ENCODE measurements at places on chromosomes 16 and 17. TPM values are rescaled to one million over a fixed set of nuclear protein-coding genes. Genes with fewer than 3 reads are reported as not detected.
A peak's percentile ranks its signal among the peaks of the same experiment; 100 is the strongest.

DNA sequence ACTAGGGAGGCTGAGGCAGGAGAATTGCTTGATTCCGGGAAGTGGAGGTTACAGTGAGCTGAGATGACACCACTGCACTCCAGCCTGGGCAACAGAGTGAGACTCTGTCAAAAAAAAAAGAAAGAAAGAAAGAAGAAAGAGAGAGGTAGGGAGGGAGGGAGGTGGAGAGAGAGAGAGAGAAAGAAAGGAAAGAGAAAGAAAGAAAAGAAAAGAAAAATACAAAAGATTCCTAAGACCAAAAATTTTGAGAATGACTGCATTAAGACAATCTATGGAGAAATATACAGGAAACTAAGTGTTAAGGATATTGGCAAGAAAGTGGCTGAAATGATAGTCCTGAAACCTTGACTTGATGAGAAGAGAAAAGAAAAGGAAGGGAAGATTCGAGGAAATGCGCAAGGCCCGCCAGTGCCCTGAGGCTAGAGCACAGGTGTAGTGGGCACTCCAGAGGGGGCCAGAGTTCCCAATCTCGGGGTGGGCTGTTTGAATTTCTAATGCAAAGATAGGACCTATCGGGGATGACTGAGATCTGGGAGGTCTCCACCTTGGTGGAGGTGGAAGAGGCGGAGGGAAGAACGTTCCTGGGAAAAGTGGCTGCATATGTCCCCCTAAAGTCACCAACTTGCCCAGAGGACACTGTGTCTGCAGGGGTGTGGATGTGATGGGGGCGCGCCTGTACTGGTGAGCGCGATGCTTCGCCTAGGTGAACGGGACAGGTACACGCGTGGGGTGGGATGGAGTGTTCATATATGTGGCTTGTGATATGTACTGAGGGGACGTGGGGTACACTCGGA, 654 bp upstream of the SCNN1B start:
- DNase-seq = no peak

- no peak for DNase-seq
These were observed 96.6 kb downstream of the NXN start for GRCh38 chr17:882827-883585.

DNA sequence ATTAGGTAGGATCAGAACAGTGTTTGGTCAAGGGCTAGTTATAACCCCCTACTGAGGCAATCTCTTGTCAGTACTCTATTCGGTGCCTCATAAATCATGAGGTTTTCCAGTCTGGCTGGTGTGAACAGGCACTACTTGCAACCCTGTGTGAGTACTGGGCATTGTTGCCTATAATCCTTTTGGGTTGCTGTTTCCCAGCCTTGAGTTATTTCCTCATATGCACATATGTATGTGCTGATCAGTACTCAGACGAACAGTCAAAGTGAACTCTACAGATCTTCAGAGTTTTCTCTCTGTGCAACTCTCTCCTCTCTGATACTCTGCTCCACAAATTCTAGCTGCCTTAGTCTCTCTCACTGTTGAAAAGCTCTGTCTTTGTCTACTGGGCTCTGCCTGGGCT, 164.3 kb downstream of the CDK5R1 start:
- no peak for DNase-seq

- DNase-seq = peak; percentile 73
These were observed 24.7 kb downstream of the IL21R start for GRCh38 chr16:27426423-27427408.

DNA sequence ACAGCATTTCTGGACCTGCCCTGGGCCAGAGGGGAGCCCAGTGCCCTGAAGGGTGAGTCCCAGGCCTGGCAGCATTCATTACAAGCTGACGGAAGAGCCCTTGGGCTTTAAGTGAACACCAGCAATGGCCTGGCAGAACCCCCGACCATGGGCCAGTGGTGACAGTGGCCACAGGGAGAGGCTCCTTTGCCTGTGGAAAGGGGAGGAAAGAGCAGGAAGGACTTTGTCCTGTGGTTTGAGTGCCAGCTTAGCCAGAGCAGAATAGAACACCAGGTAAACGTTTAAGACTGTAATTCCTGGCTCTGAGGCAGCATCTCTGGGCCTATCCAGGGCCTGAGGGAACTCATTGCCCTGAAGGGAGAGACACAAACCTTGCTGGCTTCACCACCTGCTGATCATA, 34.3 kb upstream of the ATP2C2 start:
- DNase-seq = peak; percentile 31

- DNase-seq = no peak
These were observed 39.0 kb downstream of the NEUROD2 start for GRCh38 chr17:39568702-39569101.

DNA sequence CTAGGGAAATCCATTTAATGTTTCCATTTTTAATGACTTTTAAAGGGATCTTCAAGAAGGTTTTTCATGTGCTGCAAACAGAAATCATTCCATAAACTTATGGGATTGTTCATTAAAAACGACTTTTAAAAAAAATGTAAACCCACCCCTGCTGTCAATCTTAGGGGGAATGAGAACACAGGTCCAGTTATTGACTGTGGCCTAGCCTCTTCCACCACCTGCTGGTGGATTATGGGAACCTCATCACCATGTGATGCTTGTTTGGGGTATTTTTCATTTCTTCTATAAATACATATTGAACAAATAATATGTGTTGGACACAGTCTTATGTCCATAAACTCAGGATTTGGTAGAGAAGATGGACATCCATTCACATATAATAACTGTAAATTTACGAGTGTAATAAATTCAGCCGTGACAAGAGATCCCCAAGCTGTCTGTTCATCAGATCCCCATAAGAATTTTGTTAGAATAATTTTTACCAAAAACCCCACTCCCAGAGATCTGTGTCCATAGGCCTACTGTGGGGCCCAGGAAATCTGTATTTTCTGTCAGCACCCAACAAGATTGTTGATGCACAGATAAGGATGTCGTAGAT, 42.0 kb upstream of the TMC5 start:
- DNase-seq = no peak

- DNase-seq = no peak
These were observed 111.7 kb upstream of the CDH5 start for GRCh38 chr16:66254751-66255150.

- no peak for DNase-seq
These were observed 18.1 kb upstream of the RAB11FIP4 start for GRCh38 chr17:31373150-31374093.

- no peak for DNase-seq
These were observed 2.7 kb downstream of the N4BP1 start for GRCh38 chr16:48607056-48607825.

GRCh38 chr17:2090210-2090641, 35.3 kb downstream of the HIC1 start:
- no peak for DNase-seq

DNA sequence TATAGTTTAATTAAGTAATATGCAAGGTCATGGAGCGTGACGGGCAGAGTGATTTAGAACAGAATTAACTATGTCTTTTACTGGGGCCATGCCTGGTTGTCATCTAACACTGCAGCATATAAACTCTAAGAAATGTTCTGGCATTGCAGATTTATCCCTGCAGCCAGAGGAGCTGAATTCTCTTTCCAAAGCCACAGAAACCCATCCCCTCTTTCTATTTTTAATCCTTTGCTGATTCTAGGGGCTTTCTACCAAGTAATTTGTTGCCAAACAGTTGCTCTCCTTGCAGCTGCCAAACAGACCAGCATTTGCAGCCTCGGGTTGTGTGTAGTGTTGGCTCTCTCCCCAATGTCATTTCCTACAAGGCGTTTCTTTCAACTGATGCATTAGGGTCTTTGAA, 243.2 kb upstream of the MON1B start:
- no peak for DNase-seq

- no peak for DNase-seq
These were observed 45.0 kb downstream of the B9D1 start for GRCh38 chr17:19317359-19318095.

DNA sequence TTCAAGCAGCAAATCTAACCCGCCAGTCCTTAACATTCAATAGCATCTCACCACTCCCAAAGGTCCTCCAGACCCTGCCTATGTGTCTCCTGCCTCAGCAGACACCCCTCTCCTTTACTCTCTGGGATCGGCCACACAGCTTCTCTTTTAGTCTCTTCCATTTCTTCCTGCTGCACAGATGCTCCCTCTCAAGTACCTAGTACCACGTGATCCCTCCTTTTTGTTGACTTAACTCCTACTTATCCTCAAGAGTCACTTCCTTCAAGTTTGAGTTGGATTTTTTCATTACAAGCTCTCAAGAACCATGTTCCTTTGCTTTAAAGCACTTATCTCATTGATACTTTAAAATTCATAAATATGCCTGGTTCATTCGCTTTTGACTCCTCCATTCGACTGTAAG, 24.9 kb downstream of the AMFR start:
- no peak for DNase-seq

GRCh38 chr16:1965396-1966001, 873 bp upstream of the RPS2 start:
- no peak for DNase-seq

- no peak for DNase-seq
These were observed 7.0 kb downstream of the ZNF768 start for GRCh38 chr16:30519120-30520049.

DNA sequence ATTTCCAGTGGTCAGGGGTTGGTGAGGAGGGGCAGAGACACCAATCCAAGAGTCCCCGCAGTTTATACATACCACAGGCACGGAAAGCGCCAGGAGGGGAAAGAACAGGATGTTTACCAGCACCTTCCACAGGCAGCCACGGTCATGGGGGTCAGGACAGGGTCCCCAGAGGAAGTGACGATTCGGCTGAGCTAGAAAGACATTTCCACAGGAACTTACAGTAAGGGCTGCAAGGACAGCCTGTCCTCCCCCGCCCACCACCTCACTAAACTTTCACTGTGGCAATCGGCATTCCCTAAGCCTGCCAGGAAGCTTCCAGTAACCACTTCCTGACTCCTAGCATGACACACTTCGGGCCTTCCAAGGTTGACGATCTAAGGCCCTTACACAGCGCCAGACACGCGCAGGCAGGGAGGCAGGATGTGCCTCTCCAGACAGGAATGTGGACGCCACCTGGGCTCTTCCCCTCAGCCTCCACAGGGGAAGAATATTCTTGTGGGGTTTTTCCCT, 1.2 kb upstream of the MT2A start:
- peak; percentile 77 for DNase-seq

GRCh38 chr17:82204831-82205719, 7.6 kb downstream of the CCDC57 start:
- no peak for DNase-seq

GRCh38 chr16:11580451-11581086, 6.2 kb downstream of the LITAF start:
- peak; percentile 24 for DNase-seq

- DNase-seq = no peak
These were observed 2.4 kb downstream of the CRAMP1 start for GRCh38 chr16:1614456-1615102.

- DNase-seq = peak; percentile 82
These were observed at the start of gene ST6GALNAC2 for GRCh38 chr17:76585649-76586593. TSS of gene ST6GALNAC2 (minus strand) at chr17:76585860. CDS start at chr17:76585808, 52 bp downstream.

GRCh38 chr16:73034374-73034773, 13.6 kb downstream of the ZFHX3 start:
- DNase-seq = no peak

The CCL14 gene
- 136 TPM for total RNA-seq

The OSGIN1 gene
- total RNA-seq = 13.6 TPM

The BIRC5 gene
- 2.8 TPM for total RNA-seq

The ZFP3 gene
- total RNA-seq = 4.0 TPM

The MEIOB gene
- not detected for total RNA-seq

The RPGRIP1L gene
- total RNA-seq = 4.6 TPM

The CCL5 gene
- total RNA-seq = 7.5 TPM

The ATP2C2 gene
- total RNA-seq = 0.49 TPM

The KRT31 gene
- not detected for total RNA-seq

The KCTD19 gene
- not detected for total RNA-seq

The KCNAB3 gene
- total RNA-seq = 0.62 TPM

Data from aorta (tissue), 5 donors.